Neural progenitor cell (in vitro differentiated cells): ENCODE measurements at places on chromosomes 5 and 9. TPM values are rescaled to one million over a fixed set of nuclear protein-coding genes. Genes with fewer than 3 reads are reported as not detected.

DNA sequence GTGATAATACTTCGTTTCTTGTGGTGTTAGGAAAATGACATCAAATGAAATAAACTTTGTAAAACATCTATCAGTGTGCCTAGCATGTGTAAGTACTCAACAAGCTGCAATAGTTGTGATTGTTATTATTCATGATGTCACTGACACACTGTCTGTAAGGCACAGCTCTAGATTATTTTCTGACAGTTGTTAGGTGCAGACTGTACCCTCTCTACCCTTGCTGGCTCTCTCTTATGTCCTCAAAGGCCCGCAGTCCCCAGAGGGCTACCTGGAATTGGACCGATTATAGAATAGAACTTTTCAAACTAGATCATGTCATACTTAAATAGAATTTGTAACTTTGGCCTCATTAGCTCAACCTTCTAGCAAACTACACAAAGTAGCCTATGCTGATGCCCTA lies 65.9 kb upstream of the VCAN start:
- H3K4me1 ChIP-seq = peaks cover 24% of the 10 kb centered on the region
- DNase-seq = no peak
- H3K4me3 ChIP-seq = no peak overlapping the region
- no peaks in the 10 kb centered on the region for H3K36me3 ChIP-seq
- no peak overlapping the region for H3K27ac ChIP-seq
- no peaks in the 10 kb centered on the region for H3K27me3 ChIP-seq

- no peak overlapping the region for H3K27ac ChIP-seq
- no peak overlapping the region for H3K4me3 ChIP-seq
Observed at GRCh38 chr5:1555808-1556731, 32.3 kb upstream of the LPCAT1 start.

- H3K4me1 ChIP-seq = peaks cover 22% of the 10 kb centered on the region
- H3K27me3 ChIP-seq = no peaks in the 10 kb centered on the region
- H3K27ac ChIP-seq = no peak overlapping the region
- peaks cover 9% of the 10 kb centered on the region for H3K36me3 ChIP-seq
- H3K4me3 ChIP-seq = no peak overlapping the region
Observed at GRCh38 chr5:57181154-57181553, 7.3 kb downstream of the GPBP1 start.

The ENTPD8 gene
- total RNA-seq = not detected in 2 replicates

The IFNA13 gene
- not detected in 2 replicates for total RNA-seq
